Esophagus muscularis mucosa (tissue), 4 donors: ENCODE measurements at places on chromosomes 3 and 15. TPM values are rescaled to one million over a fixed set of nuclear protein-coding genes. Genes with fewer than 3 reads are reported as not detected.
A peak's percentile ranks its signal among the peaks of the same experiment; 100 is the strongest.

DNA sequence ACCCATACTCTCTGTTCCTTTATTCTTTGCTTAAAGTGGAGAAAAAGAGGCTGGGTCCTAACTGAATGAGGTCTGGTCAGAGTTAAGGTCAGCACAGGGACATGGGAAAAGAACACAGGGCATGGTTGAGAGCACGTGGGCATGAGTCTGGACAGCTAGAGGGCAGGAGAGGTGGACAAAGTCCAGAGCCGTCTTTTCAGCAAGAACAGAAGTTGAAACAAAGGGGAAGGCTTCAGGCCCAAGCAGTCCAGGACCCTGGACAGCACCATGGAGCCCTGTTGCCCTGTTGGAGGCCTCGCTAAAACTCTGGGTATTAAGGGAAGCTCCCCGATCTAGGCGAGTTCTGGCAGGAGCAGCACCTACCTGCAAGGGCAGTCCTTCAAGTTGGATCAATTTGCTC lies 50.7 kb downstream of the XYLB start:
- DNase-seq: peak; percentile 50
- no peaks in the 10 kb centered on the region for H3K4me1 ChIP-seq
- H3K27ac ChIP-seq: no peak overlapping the region
- no peaks in the 10 kb centered on the region for H3K36me3 ChIP-seq

GRCh38 chr3:21752749-21753347 lies 1.8 kb upstream of the ZNF385D start:
- peak overlapping the region; percentile 84 for H3K27ac ChIP-seq
- no peaks in the 10 kb centered on the region for H3K27me3 ChIP-seq
- no peak overlapping the region for H3K4me3 ChIP-seq
- DNase-seq: no peak
- no peaks in the 10 kb centered on the region for H3K36me3 ChIP-seq

- no peaks in the 10 kb centered on the region for H3K27me3 ChIP-seq
- DNase-seq: no peak
- H3K4me3 ChIP-seq: no peak overlapping the region
- H3K36me3 ChIP-seq: no peaks in the 10 kb centered on the region
- H3K4me1 ChIP-seq: peaks cover 25% of the 10 kb centered on the region
Observed at GRCh38 chr15:32923176-32923575, 205.4 kb downstream of the GREM1 start.

- DNase-seq: no peak
- H3K4me1 ChIP-seq: no peaks in the 10 kb centered on the region
- H3K36me3 ChIP-seq: peaks cover 5% of the 10 kb centered on the region
Observed at GRCh38 chr3:108642526-108642925, 53.0 kb downstream of the DZIP3 start.

GRCh38 chr3:116425126-116425525 lies 20.2 kb downstream of the LSAMP start:
- no peaks in the 10 kb centered on the region for H3K4me1 ChIP-seq
- no peak overlapping the region for H3K27ac ChIP-seq
- no peaks in the 10 kb centered on the region for H3K36me3 ChIP-seq

DNA sequence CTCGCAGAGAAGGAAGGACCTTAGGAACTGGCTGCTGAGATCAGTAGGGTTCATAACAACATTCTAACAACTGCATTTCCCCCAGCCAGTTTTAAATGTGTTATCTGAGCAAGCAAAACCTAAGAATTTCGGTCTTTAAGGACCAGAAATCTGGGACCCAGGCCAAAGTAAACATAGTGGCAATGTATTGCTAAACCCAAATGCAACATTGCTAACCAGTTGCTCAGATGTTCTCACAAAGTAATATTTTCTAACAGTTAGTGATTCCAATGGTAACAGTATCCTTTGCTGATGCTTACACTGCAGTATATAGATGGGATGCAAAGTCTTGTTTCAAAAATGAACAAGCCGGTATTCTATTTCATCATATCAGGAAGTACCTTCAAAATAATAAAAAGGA lies 254.3 kb downstream of the RYR3 start:
- no peaks in the 10 kb centered on the region for H3K36me3 ChIP-seq
- H3K27me3 ChIP-seq: no peaks in the 10 kb centered on the region
- DNase-seq: no peak
- no peaks in the 10 kb centered on the region for H3K4me1 ChIP-seq
- no peak overlapping the region for H3K4me3 ChIP-seq

- no peaks in the 10 kb centered on the region for H3K36me3 ChIP-seq
- no peak for DNase-seq
- no peak overlapping the region for H3K4me3 ChIP-seq
- no peaks in the 10 kb centered on the region for H3K27me3 ChIP-seq
- H3K4me1 ChIP-seq: peaks cover 54% of the 10 kb centered on the region
- H3K27ac ChIP-seq: peak overlapping the region; percentile 2
Observed at GRCh38 chr3:107209302-107209990, 167.8 kb upstream of the CCDC54 start.

NTRK3 gene
- 6.3 TPM for total RNA-seq

DNA sequence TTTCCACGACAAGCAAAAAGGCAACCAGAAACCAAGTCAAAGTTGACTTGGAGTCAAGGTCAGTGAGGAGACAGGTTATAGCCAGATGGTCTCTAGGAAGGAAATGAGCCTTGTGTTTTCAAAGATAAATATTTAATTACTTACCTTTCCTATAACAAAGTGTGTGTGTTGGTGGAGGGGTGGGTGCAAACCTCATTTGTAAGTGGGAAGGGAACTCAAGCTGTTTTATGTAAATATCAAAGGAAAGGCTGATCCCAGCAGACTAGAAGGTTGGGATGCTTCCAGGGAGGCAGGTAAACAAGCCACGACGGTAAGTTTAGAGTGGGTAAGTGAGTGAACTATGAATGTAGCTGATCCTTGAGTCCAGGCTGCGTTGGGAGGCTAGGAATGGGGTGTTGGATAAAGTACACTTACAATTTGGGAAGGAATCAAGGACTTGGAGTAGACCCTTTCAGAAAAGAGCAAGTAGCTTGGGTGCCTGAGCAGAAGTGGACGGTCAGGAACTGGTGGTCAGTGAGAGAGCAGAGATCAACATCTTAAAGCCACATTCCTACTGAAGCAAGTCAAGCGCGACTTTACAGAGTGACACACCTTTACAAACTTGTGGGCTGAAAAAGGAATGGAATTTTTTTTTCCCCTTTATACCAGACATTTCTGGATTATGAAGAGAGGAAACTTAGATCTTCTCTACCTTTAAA lies 82.0 kb upstream of the TBL1XR1 start:
- no peak overlapping the region for H3K27ac ChIP-seq
- H3K27me3 ChIP-seq: no peaks in the 10 kb centered on the region
- no peaks in the 10 kb centered on the region for H3K36me3 ChIP-seq
- no peak for DNase-seq
